Fibroblast of villous mesenchyme (primary cell): ENCODE measurements at places on chromosomes 7 and 10. TPM values are rescaled to one million over a fixed set of nuclear protein-coding genes. Genes with fewer than 3 reads are reported as not detected.

GRCh38 chr10:108141064-108141463 lies 976.6 kb upstream of the SORCS1 start:
- no peak for DNase-seq

DNA sequence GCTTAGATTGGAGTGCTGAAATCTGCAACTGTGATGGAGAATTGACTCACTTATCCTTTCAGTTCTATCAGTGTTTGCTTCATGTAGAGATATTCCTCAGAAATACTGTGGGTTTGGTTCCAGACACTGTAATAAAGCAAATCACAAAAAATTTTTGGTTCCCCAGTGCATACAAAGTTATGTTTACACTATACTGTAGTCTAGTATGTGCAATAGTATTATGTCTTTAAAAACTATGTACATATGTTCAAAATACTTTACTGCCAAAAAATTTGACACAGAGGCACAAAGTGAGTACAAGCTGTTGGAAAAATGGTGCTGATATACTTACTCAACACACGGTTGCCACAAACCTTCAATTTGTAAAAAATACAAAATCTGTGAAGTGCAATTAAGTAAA lies 112.5 kb downstream of the EPC1 start:
- DNase-seq: no peak

GRCh38 chr7:123285076-123285700 lies 85.4 kb upstream of the SLC13A1 start:
- DNase-seq: no peak

LIPJ gene
- total RNA-seq: under 0.01 TPM in 1 of 2 replicates, not detected in the other

DNA sequence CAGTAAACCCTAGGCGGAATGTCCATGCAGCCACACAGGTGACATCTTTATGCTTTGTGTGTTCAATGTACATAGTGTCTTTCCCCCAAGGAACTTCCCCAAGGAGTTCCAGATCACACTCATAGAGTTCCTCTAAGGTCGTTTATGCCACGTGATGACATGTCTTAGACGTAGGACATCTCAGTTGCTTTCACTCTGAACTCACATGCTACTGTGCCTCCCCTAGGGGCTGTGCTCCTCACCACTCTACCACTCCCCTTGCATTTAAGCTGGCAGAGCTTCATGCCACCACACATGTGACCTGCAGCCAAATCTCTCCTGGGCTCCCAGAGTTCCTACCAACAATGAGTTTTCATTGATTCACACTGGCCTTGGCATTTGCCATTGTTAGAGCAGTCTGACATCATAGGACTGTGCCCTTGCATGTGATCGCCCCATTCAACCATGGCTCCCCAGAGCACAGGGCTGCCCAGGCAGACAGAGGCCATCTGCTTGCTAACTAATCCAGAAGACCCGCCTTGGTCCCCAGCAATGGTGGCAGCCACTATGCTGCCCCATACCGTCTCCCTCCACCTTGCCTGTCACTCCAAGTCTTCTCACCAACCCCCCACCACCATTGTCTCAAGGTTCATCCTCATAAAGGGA lies 95.3 kb upstream of the MACROH2A2 start:
- no peak for DNase-seq

- DNase-seq: no peak
Observed at GRCh38 chr7:87129848-87130247, 22.4 kb upstream of the DMTF1 start.
